Cardiac muscle cell (in vitro differentiated cells and primary cell): ENCODE measurements at places on chromosomes 16 and 17.
A peak's percentile ranks its signal among the peaks of the same experiment; 100 is the strongest.

- DNase-seq, result no peak
These were observed 736.5 kb downstream of the KCNJ2 start for GRCh38 chr17:70905796-70906195.

GRCh38 chr17:81518785-81519283 is 6.2 kb upstream of the ACTG1 start:
- peak; percentile 33 for DNase-seq

DNA sequence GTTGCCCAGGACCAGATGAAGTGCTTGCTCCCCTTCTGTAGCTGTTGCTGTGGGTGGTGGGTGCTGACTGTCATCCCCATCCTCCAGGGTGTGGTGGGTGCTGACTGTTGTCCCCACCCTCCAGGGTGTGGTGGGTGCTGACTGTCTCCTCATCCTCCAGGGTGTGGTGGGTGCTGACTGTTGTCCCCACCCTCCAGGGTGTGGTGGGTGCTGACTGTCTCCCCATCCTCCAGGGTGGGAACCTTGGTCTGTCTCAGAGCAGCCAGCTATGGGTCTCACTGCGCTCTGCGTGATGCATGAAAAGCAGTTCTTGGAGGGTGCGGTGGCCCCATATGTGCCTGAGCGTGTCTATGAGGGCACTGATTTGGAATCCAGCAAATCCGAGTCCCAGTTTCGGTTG is 163.8 kb downstream of the RPTOR start:
- DNase-seq, result no peak

GRCh38 chr16:55030944-55031343 is 100.3 kb downstream of the IRX5 start:
- DNase-seq, result no peak

GRCh38 chr16:53846971-53847370 is 143.0 kb downstream of the FTO start:
- DNase-seq, result no peak

- no peak for DNase-seq
These were observed 37.4 kb downstream of the HIC1 start for GRCh38 chr17:2092253-2092652.

DNA sequence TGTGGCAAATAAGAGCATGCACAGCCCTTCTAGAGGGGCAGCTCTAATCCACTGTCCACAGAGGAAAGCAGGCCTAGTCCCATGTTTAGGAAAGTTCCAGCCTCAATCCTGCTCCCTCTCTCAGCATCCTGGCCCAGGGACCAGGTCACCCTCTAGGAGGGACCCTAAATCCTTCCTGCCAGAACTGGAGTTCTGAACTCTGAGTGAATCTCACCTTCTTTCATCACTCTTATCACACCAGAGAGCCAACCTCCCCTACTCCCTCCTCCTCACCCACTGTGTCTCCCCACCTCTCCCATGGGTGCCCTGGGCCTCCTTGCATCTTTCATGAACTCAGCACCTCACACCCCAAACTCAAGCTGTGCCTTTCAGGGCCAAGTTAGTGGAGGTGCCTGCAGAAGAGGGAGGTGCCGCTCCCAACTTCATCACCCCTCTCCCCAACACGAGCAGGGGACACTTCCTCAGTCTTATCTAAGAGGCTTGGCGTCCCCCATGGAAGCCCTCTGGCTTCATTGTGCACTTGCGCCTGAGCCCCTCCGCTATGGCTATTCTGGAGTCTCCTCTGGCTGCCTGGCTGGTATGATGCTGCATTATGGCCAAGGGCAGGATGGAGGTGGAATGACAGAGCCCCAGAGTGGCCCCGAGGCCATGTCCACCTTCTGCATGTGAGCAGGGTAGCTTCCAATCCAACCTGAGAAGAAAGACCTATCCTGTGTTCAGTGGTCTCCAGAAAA is 31.7 kb downstream of the PIK3R6 start:
- DNase-seq, result no peak

DNA sequence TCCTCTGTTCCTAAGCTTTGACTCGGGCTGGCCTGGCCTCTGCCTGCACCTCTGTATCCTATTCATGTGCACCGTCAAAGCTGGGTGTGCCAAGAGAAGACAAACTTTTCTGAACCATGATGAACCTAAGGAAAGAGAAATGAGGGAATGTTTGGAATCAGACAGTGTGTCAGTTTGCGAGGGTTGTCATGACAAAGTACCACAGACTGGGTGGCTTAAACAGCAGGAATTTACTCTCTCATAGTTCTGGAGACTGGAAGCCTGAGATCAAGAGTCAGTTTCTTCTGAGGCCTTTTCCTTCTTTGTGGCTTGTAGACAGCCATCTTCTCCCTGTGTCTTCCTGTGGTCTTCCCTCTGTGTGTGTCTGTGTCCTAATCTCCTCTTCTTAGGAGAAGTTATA is 129.0 kb downstream of the KATNIP start:
- no peak for DNase-seq

- peak; percentile 43 for DNase-seq
These were observed 80.1 kb downstream of the ABCC1 start for GRCh38 chr16:16029431-16030011.

GRCh38 chr17:16507918-16508533 is 16.0 kb upstream of the LRRC75A start:
- DNase-seq, result no peak

DNA sequence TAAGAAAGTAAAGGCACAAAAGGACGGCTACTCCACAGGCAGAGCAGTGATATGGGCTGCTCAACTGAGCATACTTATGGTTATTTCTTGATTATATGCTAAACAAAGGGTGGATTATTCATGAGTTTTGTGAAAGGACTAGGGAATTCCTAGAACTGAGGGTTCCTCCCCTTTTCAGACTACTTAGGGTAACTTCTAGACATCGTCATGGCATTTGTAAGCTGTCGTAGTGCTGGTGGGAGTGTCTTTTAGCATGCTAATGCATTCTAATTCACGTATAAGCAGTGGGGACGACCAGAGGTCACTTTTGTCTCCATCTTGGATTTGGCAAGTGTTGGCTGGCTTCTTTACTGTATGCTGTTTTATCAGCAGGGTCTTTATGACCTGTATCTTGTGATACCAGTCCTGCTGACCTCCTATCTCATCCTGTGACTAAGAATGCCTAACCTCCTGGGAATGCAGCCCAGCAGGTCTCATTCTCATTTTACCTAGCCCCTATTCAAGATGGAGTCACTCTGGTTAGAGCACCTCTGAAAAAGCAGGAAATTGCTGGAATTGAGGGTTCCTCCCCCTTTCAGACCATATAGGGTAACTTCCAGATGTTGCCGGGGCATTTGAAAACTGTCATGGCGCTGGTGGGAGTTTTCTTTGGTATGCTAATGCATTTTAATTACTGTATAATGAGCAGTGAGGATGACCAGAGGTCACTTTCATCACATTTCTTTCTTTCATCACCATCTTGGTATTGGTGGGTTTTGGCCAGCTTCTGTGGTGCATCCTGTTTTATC is 388.5 kb downstream of the XYLT1 start:
- DNase-seq, result no peak

DNA sequence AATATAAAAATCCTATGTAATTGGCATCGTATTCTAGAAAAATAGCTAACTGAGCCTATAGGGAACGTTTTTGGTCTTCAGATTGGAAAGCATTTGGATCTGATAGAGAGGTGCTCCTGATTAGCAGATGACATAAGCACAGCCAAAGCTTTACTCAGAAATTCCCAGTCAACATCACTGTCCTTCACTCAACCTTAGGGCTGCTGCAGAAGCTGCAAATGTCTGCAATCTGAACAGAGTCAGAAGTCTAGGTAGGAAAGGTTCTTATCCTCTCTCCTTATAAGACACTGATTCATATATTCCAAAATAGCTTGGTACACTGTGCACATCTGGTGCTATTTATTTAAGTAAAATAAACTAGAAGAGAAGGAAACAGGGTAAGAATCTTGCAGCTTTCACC is 19.2 kb downstream of the STRADA start:
- no peak for DNase-seq

- DNase-seq, result no peak
These were observed 144.0 kb downstream of the MYO1D start for GRCh38 chr17:32732900-32733299.

GRCh38 chr16:57807252-57807967 is 5.1 kb upstream of the KIFC3 start:
- DNase-seq, result no peak

- no peak for DNase-seq
These were observed 29.8 kb upstream of the SPPL2C start for GRCh38 chr17:45814622-45815606.

- no peak for DNase-seq
These were observed 5.9 kb downstream of the PHAF1 start for GRCh38 chr16:67115639-67116038.

DNA sequence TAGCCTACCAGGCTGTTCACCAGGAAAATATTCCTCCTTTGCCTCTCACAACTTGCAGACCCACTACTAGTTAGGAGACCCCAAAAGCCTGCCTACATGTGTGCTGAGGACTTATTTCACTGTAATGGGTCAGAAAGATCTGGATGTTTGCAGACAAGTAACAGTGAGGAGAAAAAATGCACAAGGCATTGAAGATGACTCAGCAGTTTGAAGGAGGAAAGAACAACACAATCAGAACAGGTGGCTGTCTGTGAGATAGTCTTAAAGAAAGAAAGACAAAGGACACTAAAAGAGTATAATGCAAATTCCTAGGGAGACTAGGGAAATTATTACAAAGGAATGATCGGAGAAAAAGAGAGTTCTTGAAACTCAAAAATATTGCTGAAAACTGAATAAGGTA is 69.0 kb downstream of the ANKFN1 start:
- no peak for DNase-seq

DNA sequence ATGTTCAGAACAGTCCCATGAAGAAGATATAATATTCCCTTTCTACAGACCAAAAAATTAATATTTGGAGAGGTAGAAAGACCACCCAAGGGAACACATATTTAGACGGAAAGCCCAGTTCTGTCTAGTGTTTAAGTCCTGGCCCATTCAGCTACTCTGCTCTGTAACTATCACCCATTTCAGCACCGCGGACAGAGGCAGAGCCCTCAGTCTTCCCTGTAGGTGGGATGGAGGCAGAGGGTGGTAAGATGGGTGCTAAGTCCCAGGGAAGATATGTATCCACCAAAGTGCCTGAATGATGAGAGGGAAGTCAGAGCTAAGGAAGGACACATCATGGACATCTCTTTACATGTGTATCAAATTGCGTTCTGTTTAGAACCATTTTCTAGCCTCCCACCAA is 27.8 kb upstream of the C16orf78 start:
- peak; percentile 3 for DNase-seq

DNA sequence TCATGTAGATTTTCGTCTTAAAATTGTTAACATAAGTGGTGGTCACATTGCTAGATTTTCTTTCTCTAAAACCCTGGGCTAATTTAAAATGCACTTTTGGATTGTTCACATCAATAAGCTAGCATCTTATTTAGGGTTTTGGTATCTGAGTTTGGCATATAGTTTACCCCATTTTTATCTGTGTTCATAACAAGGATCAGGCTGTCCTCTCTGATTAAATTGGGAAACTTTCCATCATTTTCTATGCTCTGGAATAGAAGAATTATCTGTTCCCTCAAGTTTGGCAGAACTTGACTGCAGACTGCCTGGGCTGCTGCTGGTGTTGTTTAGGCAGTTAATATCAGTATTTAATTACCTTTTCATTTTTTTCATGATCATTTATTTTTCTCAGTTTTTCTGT is 1.8 kb downstream of the SPECC1 start:
- no peak for DNase-seq

- DNase-seq, result peak; percentile 63
These were observed 16.2 kb downstream of the CHST4 start for GRCh38 chr16:71542377-71542776.

- peak; percentile 26 for DNase-seq
These were observed 12.0 kb upstream of the KRT23 start for GRCh38 chr17:40949418-40949817.

DNA sequence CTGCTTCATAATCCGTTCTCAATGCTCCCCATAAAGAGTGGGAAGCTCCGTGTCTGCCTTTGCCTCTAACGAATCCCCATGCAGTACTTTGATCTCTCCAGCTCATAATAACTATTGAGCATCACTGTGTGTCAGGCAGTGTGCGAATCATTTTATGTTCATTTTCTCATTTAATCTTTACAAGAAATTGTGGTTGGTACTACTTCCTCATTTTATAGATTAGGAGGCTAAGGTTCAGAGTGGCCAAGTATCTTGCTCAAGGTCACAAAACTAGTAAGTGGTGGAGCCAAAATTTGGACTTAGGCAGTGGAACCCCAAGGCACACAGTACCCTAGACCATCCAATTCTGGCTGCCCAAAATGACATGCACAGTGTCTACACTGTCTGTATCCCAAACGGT is 44.8 kb downstream of the ABCC12 start:
- DNase-seq, result no peak

DNA sequence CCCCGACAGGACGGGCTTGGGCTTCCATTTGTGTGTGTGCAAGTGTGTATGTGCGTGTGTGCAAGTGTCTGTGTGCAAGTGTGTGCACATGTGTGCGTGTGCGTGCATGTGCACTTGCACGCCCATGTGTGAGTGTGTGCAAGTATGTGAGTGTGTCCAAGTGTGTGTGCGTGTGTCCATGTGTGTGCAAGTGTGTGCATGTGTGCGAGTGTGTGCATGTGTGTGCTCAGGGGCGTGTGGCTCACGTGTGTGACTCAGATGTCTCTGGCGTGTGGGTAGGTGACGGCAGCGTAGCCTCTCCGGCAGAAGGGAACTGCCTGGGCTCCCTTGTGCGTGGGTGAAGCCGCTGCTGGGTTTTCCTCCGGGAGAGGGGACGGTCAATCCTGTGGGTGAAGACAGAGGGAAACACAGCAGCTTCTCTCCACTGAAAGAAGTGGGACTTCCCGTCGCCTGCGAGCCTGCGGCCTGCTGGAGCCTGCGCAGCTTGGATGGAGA is 23.1 kb upstream of the ITGAX start:
- no peak for DNase-seq

- no peak for DNase-seq
These were observed 77.3 kb downstream of the TMEM100 start for GRCh38 chr17:55645361-55645760.

DNA sequence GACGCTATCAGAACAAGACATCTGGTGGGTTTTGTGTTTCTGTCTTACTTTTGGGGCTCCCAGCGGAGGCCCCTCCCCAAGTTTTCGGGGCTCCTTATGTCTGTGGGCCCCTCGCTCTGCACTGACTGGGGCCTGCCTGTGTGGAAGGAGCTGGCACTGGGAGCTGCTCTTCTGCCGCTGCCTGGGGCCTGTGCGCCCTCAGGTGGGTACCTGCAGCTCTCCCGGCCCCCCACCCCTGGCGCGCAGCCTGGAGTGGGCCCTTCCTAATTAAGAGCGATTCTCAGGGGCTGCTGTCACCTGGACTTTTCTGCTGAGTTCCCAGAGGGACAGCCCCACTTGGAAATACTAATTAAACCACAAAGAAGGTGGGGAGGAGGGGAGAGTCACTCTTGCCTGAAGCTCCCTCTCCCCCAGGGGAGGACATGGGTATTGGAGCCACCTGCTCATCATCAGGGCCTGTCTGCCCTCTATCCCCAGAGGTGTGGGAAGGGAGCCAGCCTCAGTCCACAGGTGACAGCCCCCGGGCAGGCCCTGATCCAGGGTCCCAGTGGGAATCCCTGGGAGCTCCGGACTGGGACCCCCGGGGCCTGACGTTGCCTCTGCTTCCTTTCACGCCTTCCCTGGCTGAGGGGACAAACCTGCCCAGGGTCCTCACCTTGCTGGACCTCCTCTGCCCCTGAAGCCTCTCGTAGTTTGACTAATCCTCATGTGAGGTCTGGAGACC is 36.5 kb downstream of the GSE1 start:
- no peak for DNase-seq
